ENCODE measurements at places on chromosomes 1 and 21.
A peak's percentile ranks its signal among the peaks of the same experiment; 100 is the strongest.

GRCh38 chr1:222275001-222275728 lies 272.7 kb downstream of the HHIPL2 start:
- DNase-seq, result no peak

GRCh38 chr21:41613533-41613909 lies 105.6 kb upstream of the TMPRSS2 start:
- no peak for DNase-seq

- peak; percentile 75 for DNase-seq
Measured at GRCh38 chr1:117633423-117633822, 27.6 kb downstream of the TENT5C start.

DNA sequence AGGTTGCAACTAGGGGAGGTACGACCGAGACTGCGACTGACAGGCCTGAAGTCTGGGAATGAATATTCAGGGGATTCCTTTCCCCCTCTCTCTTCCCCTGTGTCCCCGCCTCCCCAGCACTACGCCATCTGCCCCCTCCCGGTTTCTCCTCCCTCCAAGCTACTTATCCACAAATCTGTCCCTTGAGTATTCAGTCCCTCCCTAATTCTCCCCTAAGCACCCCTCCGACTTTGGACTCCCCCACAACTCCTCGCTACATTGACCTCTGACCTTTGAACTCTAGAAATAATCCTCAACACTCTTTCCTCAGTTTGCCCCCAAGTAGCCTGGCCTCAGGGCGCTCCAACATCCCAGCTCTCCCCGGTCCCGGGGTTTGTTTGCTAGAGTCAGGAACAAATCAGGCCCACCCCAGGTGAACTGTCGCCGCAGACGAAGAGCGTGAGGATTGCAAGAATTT lies 393 bp downstream of the LYSMD1 start:
- DNase-seq, result no peak

DNA sequence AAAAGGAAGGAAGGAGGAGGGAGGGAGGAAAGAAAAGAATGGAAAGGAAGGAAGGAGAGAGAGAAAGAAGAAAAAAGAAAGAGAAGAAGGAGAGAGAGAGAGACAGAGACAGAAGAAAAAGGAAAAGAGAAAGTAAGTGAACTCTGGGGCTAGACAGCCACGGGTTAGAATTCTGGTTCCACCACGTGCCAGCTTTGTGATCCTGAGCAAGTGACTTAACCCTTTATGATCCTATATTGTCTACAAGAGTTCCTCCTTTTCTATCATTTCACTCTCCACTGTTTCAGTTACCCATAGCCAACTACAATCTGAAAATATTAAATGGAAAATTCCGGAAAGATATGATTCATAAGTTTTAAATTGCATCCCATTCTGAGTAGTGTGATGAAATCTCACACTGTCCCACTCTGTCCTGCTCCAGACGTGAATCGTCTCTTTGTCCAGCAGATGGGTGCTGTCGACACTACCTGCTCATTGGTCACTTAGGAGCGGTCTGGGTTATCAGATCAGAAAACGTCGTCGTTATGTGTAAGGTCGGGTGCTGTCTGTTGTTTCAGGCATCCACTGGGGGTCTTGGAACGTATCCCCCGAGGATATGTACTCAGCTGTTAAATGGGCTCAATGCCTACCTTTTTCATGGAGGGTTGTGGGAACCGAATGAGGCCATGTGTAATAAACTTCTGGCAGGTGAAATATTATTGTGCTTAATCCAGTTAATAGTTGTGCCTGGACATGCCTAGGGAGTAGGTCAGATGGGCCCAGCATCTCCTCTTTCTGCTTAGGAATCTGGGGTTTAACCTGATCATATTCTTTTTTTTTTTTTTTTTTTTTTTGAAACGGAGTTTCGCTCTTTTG lies 19.1 kb downstream of the TMEM51 start:
- peak; percentile 34 for DNase-seq

DNA sequence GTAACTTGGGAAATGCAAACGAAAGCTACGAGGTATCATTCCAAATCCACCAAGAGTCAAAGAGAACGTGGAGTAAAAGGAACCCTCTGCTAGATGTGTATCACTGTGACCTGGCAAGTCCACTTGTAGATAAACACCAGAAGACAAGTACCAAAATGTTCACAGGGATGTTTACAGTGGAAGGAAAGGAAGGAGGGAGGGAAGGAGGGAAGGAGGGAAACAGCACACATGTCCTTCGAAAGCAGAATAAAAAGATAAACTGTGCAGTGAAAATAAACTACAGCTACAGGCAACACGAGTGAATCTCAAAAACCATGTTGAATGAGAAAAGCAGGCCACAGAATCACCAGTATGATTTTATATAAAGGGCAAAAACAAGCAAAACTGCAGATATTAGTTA lies 59.9 kb downstream of the TP53BP2 start:
- no peak for DNase-seq

- no peak for DNase-seq
Measured at GRCh38 chr21:45289655-45290515, 2.2 kb upstream of the POFUT2 start.

DNA sequence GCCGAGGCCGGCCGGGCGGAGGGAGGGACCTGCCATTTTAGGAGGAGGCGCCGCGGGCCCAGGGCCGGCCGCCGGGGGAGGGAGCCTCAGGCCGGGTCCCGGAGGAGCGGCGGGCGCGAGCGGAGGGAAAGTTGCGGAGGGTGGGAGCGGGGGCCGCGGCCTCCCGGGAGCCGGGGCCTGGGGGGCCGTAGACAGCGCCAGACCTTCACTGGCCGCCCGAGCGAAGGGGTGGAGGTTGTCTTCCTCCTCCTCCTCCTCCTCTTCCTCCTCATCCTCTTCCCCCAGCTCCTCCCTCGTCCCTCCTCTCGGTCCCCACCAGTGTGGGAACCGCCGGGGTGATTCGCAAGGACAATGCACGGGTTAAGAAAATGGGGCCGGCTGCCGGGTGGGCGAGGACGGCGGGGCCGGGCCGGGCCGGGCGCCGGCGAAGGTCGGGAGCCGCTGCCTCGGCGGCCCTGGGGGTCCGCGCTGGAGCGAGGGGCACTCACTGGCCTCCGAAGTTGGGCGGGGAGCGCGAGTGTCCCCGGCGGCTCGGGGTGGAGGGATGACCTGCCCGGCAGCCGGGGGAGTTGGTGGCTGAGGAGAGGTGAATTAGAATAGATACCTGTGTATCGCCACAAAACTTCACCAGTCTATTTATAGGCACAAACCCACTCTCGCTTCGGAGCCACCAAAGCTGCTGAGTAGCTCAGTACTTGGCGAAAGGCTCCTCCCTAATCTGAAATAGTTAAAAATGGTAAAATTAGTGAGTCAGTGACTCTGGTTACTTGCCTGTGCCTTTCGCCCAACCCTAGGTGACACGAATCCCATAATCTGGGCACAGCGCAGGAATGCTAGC lies 1.3 kb downstream of the DYRK1A start:
- DNase-seq, result peak; percentile 88

DNA sequence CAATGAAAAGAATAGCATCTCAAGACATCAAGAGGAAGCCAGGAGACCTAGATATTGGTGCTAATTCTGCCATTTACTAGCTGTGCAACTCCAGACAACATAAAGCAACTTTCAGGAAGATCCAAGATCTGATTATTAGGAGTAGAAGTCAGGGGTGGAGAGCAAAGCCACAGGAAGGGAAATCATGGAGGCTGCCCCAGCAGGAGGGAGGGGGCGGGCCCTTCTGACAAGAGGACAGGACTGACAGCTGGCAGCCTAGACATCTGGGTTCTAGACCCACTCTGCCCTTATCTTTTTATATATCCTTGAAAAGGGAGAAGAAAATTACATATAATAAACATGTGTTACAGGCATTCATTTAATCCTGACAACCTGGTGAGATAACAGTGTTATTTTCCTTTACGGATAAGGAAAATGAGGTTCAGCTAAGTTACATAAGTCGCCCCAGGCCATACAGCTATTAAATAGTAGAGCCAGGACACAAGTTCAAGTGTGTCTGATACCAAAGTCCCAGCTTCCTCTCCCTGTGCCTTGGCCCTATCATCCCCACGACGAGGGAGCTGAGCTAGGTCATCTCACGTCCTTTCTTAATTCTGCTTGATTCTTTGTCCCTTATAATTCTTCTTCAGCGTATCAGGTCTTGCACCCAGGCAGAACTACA lies 46.6 kb downstream of the ARHGEF11 start:
- DNase-seq, result no peak

GRCh38 chr1:232922485-232922884 lies 27.9 kb upstream of the NTPCR start:
- DNase-seq, result no peak

DNA sequence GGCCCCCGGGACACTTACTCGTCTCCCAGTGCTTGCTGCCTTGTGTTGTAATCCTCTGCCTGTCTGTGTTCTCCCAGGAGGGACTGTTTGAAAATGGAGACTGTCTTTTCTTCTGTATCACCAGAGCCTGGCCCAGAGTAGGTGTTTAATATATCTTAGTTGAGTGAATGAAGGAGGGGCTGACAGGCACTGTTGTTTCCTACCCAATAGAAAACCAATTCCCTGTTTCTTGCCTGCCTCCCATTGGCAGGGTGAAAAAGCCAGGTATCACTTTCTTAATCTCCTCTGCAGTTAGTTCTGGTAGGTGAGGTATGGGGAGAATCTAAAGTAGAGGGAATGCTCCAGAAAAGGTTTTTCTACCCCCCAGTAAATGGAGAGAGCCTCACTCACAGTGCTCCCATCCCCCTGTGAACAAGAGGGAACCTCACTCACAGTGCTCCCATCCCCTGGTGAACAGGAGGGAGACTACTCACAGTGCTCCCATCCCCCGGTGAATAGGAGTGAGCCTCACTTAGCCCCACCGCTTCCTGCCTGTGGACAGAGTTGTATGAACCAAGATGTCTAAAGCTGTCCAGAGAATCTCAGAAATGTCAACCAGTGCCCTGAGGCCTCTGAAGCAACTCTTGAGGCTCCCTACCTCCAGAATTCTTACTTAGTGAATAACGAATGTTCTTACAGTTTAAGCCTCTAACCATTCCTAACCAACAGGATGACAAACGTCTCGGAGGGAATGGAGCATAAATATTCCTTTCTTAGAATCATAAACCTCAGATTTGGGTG lies at the start of gene GJA5:
Gene GJA5, minus strand, starts transcription at position 122 of the 780 bp plus-strand sequence. CDS start 1,364 bp downstream, outside the sequence.
- no peak for DNase-seq
